ENCODE measurements at places on chromosomes 7 and 10.
A peak's percentile ranks its signal among the peaks of the same experiment; 100 is the strongest.

- no peak for DNase-seq
Observed at GRCh38 chr7:112411186-112411795, 39.0 kb upstream of the IFRD1 start.

DNA sequence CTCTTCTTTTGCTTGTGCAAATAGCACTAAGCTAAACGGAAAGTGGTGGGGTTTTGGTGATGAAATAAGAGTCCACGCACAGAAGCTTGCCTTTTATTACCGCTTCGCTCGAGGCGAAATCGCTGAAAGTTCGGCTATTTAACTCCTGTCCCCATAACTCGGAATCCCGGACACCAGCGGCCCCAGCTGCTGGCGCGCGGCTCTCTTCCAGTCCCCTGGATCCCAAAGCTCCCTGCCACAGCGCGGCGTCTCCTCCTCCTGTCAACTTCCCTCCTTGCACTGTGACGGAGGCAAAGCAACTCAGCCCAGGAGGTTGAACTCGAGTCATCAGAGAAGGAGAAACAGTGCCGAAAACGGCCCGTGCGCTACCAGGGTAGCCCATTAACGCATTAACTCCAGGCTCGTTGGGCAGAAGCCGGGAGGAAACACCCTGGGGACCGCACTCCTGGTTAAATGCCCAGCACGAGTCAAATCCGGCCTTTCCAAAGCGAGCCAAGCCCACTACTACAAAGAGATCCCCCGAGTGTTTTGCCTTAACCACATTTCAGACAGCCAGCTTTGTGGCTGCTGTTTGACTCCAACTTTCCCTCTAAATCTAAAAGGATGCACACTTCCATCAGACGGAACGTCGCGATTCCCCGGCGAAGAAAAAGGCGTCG lies 1.3 kb downstream of the SEMA3D start:
- no peak for DNase-seq

GRCh38 chr10:373526-374309 lies 238.5 kb downstream of the ZMYND11 start:
- DNase-seq, result no peak

DNA sequence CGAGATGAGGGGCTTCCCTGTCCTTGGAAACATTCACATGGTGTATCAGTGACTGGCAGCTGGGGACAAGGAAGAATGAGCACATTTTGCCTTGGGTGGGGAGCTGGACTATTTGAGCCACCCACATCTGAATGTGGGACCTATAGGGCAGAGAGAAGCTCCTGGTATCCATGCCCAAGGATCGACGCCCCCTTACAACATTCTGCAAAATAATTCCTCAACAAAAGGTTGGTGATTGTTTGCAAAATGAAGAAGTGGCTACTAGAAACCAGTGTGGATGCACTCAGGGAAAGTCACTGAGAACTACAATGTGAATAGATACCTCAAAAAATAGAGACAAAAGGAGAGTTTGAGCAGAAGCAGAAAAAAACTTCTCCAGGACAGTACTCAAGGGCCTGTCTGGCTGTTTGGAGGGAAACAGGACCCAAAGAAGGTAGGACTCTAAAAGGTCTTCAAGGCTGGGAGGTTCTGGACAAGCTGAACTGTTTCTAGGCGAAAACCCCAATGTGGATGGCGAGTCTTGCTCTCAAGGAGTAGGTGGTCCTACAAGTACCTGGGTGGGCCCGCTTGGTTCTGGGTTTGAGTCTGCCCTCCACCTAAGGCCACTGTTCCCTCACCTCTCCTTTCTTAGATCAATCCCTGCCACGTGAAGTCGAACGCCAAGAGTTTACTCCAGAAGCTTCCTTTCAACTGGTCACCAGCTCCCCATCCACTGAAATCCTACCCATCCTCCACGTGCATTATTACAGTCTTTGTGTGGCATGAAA lies 125.0 kb upstream of the ZNF746 start:
- DNase-seq, result no peak

DNA sequence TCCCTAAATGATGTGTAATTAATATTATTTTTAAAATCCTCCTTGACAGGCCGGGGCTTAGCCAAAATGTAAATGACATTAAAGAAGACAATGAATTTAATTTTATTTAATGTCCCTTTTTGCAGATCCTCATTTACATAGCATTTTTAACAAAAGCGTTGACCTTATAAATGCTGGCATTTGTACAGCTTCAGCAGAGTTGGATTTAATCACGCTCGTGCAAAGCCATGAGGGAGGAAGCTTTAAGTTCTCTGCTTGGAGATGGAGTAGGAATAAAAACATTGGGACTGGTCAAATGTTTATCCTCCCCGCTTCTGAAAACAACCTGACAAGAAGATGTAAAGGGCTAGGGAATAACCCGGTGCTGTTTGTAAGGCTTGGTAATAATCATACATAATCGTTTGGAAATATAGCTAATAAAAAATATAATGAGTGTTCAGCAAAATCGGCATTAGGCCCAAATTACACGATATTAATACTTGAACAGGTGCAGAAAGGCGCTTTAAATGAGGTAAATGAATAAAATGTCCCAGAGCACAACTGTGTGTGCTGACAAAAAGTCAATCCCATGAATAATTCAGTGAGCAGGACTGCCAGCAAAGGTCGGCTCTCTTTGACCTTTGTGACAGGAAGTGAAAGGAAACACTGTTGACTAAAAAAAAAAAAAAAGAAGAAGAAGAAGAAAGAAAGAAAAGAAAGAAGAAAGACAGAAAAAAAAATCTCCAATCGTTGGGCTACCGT lies 11.5 kb downstream of the EBF3 start:
- DNase-seq, result no peak

DNA sequence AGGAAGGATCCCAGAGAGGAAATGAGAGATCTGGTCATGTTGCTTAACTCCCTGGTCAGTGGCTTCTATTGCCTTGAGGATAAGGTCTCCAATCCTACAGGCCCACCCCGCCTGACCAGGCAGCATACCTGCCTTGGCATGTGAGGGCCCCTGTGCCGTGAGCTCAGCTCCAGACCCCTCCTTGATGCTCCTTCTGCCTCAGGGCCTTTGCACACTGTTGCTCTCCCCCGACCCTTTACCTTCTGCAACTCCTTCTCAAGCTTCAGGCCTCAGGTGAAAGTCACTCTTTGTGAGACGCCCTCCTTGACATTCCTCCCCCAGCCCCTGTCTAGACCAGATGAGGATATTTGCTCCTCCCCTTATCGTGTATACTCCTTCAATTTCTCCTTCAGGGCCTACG lies 62.8 kb downstream of the FAM241B start:
- no peak for DNase-seq

DNA sequence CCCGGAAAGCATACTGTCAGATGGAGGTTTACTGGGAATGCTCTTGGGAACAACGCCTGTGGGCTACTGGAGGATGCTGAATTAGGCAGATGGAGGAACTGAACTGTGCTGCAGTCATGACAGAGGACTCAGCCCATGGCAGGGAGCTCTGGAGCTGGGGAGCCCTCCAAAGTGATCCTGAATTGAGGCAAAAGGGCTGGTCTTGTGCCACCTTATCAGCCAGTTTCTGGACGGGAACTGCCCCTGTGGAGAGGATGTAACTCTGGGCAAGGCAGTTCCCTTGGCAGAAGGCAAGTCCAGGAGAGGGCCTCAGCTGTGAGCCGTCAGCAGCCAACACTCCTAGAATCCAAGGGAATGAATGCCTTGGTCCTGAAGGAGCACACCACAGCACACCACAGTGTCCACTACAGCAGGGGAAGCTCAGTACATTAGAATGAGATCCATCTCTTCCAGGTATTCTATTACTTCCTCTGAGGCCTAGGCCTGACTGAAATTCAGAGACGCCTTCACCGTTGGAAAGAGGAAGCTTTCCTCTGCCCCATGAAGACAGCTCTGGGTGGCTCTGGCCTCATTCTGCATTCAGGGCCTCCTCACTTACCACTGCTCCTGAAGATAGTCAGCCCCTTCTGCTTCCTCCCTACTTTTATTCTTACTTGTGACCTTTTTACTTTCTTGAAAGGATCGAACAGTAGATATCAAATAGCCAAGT lies 139.6 kb upstream of the GPR26 start:
- no peak for DNase-seq

DNA sequence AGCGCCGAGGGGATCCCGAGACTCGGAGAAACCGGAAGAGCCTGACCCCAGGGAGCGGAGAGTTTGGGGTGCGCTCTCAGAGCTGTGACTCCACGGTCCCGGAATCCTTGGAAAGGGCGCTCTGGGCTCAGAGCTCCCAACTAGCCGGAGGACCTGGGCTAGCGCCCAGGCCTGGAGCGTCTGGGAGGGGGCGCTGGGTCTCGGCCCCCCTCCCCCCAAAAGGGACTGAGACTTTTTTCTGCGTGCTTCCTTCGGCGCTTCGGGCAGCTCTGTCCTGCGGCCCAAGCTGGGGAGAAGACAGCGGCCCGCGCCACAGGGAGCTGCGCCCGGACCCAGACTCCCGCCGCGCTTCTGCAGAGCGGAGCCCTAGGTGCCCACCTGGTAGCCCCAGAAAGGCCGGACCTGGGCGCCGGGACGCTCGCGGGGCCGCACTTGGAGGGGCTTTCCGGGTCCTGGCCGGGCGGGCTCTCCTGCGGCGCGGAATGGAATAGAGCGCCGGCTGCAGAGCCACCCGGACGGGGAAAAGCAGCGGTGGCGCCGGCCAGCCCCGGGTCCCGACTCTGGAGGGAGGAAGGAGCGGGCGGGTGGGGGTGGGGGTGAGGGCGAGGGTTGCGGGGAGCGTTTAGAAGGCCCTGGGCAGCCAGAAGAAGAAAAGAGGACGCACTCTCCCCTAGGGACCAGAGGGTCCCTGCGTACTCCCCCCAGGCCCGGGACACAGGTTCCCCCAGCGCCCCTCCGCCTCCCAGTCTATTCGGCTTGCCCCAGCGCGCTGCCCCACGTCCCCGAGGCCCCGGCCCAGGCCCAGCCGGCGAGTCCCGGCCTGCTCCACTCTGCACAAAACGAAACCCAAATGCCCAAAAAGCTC lies 4.7 kb downstream of the ZNF503 start:
- DNase-seq, result no peak

- DNase-seq, result no peak
Observed at GRCh38 chr10:43076876-43077420, at the start of gene RET. Gene RET, plus strand, starts transcription at chr10:43077069. Its CDS starts 190 bp downstream, at chr10:43077259.

GRCh38 chr7:2175514-2175913 lies 57.2 kb downstream of the MAD1L1 start:
- DNase-seq, result no peak

DNA sequence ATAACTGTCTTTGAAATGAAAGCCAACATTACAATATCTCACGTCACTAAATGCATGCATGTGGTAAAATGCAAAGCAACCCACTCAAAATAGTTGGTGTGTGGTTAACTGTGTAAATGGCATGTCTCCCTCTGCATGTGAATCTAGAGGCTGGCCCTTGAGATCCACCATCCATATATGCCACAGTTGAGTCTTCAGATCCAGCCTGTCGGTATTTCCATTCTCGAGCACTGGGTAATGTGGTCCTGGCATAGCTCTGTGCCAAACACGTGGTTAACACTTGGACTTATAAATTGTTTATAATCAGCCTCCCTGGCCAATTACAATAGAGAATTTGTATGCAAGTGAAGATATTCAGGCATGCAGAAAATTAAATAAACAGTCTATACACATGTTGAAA lies 90.3 kb downstream of the LYZL1 start:
- no peak for DNase-seq

DNA sequence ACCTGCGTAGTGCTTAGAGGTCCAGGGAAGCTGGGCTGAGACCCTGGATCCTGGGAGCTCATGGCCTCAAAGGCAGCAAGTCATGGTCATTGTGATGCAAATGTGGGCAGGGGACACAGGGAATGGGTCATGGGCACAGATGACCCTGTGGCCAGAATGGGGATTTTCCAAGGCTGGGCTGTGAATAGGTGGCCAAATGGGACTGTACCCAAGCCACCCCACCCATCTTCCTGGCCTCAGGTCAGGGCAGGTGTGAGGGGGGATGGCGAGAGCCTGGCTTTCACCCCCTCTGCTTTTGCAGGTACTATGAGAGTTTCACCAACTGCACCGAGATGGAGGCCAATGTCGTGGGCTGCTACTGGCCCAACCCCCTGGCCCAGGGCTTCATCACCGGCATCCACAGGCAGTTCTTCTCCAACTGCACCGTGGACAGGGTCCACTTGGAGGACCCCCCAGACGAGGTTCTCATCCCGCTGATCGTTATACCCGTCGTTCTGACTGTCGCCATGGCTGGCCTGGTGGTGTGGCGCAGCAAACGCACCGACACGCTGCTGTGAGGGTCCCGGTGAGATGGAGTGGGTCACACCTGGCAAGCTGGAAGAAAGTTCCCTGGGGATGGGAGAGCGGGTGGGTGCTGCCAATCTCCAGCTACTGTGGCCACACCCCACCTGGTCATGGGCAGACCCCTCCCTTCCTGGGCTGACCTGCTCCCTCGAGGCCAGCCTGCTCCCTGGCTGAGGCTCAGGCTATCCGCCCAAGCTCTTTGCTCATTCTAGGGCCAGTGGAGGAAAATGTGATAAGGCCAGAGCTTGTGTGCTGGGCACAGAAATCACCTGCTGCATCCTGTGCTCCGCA lies 25.5 kb downstream of the RAMP3 start:
- DNase-seq, result no peak

DNA sequence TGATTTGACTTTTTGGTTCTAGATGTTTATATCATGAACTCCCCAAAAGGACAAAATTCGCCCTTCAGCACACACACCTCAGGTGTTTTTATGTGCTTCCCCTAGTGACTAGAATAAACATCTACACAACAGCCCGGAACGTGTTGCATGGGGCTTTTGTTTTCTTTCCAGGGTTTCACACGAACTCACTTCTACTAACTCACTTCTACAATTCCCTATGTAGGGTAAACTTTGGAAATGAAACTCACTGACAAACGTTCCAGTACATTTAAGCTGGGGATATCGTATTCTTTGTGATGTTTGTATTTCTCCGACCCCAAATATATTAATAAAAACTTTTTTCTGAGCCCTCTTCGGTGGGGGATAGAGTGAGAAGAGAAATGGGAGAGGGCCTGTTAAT lies 1.4 kb downstream of the TRA2A start:
- peak; percentile 16 for DNase-seq

DNA sequence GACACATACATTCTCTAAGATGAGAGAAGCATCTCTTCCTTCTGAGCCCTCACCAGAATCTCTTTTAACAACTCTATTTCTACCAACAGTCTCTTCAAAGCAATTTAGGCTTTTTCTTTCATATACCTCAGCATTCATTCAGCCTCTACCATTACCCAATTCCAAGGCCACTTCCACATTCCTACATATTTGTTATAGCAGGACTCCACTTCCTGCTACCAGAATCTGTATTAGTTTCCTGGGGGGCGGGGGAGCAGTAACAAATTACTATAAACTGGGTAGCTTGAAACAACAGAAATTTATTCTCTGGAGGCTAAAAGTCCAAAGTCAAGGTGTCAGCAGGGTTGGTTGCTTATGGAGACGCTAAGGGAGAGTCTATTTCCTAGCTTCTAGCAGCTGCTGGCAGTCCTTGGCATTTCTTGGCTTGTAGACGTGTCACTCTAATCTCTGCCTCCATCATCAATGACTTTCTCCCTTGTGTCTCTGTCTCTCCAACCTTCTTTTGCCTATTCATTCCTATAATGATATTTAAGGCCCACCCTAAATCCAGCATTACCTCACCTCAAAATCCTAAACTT lies 7.4 kb downstream of the PRPS1L1 start:
- DNase-seq, result no peak

Measured in stimulated activated CD8-positive, alpha-beta memory T cell treated with anti-CD3 and anti-CD28 coated beads, Interleukin-4, amount 100 ng/mL, for 1 hour (primary cell).